ENCODE measurements at places on chromosomes 6 and 20.
A peak's percentile ranks its signal among the peaks of the same experiment; 100 is the strongest.

- DNase-seq = no peak
These were observed 140.8 kb downstream of the PTPRK start for GRCh38 chr6:128379577-128379976.

DNA sequence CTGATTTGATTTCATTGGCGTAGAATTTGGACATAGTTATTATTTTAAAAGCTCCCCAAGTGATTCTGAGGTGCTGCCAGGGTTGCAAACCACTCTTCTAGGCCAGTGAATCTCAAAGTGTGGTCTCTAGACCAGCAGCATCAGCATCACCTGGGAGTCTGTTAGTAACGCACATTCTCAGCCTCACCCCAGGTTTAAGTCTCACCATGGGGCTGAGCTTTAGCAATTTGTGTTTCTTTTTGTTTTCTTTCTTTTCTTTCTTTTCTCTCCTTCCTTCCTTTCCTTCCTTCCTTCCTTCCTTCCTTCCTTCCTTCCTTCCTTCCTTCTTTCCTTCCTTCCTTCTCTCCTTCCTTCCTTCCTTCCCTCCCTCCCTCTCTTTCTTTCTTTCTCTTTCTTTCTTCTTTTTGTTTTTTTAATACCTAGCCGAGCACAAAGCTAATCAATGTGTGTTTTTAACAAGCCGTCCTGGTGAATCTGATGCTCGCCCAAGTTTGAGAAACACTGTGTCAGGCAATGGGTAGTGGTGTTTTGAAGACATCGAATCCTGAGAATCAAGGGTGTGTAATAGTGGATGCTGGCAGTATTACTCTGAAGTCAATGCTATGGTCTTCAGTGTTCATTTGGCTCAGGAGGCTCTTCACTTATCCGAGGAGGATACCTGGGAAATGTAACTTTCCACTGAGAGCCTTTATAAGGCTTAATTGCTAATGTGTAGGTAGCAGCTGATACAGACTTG lies 104.9 kb downstream of the SLX4IP start:
- no peak for DNase-seq

DNA sequence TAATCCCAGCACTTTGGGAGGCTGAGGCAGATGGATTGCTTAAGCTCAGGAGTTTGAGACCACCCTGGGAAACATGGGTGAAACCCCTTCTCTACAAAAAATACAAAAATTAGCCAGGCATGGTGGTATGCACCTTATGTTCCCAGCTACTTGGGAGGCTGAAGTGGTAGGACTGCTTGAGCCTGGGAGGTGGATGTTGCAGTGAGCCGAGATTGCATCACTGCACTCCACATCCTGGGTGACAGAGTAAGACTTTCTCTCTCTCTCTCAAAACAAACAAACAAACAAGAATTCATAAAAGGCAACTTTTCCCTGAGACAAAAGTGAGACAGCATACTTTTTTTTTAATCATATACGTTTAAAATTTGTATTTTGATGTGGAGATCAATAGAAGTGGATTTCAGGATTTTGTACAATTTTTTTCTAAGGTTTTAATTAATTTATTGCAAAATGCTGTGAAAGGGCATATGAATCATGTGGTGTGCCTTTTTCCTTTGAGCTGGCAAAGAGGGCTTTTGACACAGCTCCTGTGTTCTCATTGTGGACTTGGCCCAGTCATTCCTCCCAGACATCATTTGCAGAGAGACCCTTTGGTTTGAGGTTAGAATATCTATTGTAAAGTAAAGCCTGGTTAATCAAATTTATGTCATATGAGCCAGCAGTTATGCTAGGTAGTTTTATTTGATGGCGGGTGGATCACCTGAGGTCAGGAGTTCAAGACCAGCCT lies 77.1 kb downstream of the TULP4 start:
- no peak for DNase-seq

DNA sequence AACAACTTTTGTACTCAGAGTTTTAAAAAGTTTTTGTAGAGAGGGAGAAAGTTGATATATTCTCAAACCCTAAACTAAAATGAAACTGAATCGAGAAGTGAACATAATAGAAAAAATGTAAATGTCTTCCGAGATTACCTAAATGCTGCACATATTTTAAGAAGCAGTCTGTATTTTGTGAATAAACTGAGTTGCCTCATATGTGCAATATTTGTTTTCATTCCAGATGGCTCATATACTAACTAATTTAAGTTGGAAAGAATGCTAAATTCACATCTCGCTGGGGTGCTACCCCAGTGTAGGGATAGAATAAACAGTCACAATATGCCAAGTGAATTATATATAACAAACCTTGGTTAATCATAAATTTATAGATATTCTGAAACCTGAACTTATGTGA lies 285.9 kb upstream of the THEMIS start:
- no peak for DNase-seq

DNA sequence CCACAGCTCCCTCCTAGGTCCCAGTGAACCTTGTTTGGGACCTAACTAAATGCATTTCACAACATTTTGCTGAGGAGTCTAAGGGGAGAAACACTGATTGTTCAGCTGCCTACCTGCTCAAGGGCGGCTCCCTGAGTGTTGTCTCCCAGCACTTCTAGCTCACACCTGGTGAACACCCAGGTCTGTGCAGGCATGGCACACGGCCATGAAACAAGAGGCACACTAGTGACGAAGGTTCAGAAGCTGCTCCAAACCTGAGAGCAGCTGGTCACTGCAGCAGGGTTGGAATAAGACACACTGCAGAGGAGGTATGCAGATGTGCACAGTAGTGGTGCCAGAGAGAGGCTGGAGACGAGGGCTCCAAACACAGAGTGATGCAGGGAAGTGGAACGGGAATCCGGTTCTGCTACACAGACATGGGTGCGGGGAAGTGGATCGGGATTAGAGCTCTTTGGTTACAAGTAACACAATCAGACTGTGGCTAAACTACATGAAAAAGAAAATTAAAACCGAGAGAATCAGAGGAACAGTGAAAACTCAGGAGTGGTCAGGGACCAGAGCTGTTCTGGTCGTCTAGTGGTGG lies 486.1 kb upstream of the CDH4 start:
- no peak for DNase-seq

GRCh38 chr20:48685300-48685699 lies 142.5 kb downstream of the PREX1 start:
- DNase-seq = no peak

- no peak for DNase-seq
These were observed 1219.0 kb upstream of the EYS start for GRCh38 chr6:66926060-66926459.

- no peak for DNase-seq
These were observed 29.9 kb downstream of the COL20A1 start for GRCh38 chr20:63322933-63323273.

- DNase-seq = no peak
These were observed 69.8 kb upstream of the FOXP4 start for GRCh38 chr6:41476401-41476800.

DNA sequence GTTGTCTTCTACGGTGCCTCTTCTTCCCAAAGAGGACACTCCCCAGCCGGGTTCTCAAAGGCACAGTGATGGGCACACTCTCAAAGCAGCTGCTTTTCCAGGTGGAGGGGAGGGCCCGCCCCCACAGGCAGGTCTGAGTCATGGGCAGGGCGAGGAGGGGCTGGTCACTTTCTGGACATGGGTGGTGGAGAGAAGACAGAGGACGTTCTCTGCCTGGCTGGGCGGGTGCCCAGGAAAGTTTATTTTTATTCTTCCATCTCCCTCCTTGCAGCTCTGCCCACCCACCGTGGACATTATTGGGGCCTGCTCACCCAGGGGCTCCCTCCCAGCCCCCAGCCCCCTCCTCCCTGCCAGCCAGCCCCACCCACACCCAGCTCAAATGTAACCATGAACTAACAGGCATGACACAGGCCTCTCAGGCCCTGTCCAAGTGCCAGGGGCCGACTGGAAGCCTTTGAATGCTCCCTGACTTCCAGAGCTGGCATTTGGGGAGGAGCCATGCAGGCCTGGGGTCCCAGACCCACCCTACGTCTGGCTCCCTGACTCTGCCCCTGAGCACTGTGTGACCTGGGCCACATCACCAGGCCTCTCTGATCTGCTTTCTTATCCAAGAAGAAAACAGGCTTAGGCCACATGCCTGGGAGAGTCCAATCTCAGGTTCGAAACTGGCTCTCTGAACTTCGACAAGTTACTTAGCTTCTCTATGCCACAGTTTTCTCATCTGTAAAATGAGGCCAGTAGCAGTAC lies 8.0 kb downstream of the TGM2 start:
- no peak for DNase-seq

- DNase-seq = peak; percentile 25
These were observed 28.1 kb downstream of the SNRNP48 start for GRCh38 chr6:7617801-7618764.

- DNase-seq = no peak
These were observed 73.3 kb downstream of the CAP2 start for GRCh38 chr6:17466707-17467106.

DNA sequence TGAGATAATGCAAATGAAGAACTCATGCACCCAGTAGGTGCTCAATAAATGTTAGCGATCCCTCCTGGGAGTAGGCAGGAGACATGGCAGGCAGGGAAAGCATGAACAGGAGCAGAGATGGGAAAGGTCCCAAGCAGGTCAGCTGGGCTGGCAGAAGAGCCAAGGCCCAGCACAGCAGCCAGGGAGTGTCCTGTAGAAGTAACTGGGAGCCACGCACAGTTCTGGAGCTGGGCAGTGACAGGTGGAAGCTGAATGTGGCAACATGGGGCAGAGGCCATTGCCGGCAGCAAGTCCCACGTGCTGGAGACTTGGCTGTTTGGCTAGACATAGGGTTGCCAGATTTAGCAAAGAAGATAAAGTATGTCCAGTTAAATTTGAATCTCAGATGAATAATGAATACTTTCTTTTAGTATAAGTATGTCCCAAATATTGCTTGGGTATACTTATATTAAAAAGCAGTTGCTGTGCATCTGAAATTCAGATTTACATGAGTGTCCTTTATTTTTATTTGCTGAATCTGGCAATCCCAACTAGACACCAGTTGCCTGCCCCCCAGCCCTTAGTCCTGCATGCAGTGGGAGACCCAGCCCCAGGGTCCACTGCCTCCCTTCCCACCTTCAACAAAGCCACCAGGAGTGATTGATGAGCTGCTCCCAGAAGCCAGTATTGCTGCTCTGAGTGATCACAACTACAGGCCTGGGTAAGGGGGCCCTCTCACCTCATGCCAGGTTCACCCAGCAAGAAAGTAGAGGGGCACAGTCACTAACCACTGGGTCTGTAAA lies 3.7 kb upstream of the LPIN3 start:
- no peak for DNase-seq

GRCh38 chr6:5718231-5718947 lies 288.3 kb downstream of the NRN1 start:
- DNase-seq = no peak

GRCh38 chr6:17505062-17505476 lies 95.0 kb upstream of the FAM8A1 start:
- no peak for DNase-seq

- DNase-seq = no peak
These were observed 891 bp downstream of the RIPPLY2 start for GRCh38 chr6:83854001-83854501.

GRCh38 chr20:15951658-15952057 lies 621.6 kb downstream of the KIF16B start:
- DNase-seq = no peak

DNA sequence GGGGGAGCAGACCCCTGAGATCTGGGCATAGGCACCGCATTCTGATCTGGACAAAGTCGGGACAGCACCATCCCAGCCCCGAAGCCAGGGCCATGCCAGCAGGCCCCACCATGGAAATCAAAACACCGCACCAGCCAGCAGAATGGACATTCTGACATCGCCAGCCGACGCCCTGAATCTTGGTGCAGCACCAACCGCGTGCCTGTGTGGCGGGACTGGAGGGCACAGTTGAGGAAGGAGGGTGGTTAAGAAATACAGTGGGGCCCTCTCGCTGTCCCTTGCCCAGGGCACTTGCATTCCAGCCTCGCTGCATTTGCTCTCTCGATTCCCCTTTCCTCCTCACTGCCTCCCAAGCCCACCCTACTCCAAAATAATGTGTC lies 2.0 kb downstream of the NNAT start:
- no peak for DNase-seq

DNA sequence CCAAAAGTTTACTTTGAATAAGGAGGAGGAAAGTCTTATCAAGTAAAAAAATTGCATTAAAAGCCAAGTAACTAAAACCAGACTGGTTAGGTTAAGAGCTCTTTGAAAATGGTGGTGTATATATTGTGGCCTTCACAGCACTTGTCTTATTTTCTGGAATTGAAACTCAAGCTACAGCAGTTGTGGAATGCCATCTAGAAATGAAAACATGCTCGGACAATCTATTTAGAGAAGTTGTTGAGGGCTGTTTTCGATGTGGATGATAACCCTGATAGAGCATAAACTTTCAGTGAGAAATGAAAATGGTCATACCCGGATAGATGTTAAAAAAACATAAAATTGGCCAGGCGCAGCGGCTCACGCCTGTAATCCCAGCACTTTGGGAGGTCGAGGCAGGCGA lies 47.0 kb downstream of the ARID1B start:
- no peak for DNase-seq

DNA sequence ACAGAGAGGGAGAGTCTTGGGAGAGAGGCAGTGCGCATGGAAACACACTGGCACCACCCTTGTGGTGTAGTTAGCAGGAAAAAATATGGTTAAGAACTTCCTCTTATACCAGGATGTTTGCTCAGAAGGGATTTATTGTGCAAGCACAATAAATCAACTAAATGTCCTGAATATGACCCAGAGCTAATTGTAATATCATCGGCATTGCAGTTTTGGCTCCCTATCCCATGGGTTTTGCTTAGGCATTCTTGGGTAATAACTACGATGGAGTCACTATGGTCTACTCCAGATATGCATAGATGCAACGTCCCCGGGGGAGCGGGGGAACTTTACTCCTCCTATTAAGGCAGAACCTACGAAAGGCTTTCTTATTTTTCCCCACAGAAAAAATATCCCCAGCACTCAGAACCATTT lies 751.6 kb downstream of the EYS start:
- peak; percentile 1 for DNase-seq

DNA sequence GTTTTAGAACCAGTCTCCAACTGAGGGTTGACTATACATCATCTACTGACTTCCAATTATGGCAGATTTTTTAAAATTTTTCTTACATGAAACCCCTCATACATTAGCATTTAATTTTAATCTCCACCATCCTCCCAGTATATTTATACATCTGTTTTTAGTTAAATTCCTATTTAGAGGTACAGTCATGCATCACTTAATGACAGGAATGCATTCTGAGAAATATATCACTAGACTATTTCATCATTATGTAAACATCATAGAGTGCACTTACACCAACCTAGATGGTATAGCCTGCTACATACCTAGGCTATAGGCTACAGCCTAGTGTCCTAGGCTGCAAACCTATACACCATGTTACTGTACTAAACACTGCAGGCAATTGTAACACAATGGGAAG lies 316.7 kb upstream of the MARCKS start:
- DNase-seq = no peak

DNA sequence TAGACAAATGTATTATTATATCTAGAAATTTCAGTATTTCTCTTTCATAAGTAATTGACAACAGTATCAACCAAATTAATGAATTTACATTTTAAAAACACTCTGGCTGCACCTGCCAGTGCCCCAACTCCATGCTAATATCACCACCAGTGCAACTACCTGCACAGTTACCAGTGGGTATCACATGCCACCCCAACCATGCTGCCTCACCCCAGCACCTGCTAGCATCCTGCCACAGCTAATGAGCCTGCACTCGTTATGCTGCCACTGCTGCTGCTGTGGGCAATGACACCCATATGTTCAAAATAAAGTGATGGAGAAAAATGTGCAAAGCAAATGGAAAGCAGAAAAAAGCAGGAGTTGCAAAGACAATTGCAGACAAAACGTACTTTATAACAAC lies 855.9 kb upstream of the MANEA start:
- no peak for DNase-seq

- DNase-seq = no peak
These were observed 3.6 kb downstream of the B3GALT4 start for GRCh38 chr6:33280539-33280938.

GRCh38 chr20:36818861-36819260 lies 45.3 kb upstream of the DSN1 start:
- peak; percentile 60 for DNase-seq
